Fibroblast of upper back skin (primary cell): ENCODE measurements at places on chromosomes 2 and 18.

DNA sequence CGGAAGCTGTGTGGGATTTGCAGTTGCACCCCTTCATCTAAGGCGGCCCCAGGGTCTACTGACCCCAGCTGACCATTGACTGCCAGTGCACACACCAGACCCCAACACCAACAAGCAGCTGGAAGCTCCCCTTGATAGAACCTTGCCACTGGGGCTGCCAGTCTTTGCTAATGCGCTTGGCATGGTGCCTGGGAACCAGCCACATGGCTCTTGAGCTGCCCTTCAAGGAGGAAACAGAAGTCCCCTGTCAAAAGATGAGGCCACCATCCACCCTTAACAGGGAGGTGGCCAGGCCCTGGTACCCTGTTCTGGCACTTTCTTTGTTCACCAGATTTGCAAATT lies 8.6 kb downstream of the ALPI start:
- no peak for DNase-seq

DNA sequence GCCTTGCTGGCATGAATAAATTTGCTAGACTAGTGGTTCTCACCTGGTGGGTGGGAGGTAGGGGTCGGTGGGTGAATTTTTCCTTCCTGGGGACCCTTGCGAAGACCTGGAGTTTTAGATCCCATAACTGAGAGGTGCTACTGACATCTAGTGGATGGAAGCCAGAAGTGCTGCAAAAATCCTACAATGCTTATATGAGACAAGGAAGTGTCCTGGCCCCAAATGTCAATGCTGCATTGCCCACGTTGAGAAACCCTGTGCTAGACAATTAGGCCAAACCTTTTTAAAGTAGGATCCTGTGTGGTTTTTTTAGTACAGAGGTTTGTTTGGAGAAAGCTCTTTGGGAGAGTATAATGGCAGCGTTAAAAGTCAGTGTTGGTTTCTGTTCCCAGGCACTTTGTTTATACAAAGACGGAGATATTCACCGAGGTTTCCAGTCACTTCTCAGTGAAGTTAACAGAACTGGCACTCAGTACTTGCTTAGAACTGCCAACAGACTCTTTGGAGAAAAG lies 9.6 kb downstream of the SERPINB8 start:
- peak; percentile 77 for DNase-seq

DNA sequence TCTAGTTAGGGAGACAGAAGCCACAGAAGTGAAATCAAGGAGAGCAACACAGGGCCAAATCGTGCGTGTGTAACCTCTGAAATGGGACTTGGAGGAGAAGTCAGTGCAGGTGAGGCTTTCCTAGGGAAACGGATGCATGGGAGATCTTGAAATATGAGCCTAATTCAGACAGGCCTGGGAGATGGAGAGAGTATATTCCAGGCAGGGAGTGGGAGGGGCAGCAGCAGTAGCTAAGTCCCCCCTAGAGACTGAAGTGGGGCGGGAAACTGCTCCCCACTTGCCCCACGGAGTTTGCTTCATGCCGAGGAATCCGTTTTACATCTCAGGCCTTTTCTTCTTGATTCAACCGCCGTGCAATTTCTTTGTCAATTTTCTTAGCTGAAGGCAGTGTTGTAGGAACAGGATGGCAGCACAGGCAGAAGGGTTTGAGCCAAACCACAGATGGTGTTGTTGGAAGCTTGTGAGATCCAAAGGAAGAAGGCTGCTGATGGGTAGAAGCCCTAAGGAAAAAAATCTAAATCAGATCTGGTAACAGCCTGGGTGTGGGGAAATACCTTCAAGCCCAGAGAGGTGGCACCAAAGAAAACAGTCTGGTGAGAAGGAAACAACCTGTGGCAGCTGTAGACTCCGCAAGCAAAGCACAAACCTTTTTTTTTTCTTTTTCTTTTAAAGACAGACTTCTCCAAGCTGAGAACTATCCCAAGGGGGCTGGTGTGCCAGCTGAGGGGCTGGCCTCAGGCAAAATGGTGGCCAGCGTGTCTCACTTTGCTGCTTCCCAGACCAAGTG lies 40.2 kb downstream of the EPAS1 start:
- no peak for DNase-seq

DNA sequence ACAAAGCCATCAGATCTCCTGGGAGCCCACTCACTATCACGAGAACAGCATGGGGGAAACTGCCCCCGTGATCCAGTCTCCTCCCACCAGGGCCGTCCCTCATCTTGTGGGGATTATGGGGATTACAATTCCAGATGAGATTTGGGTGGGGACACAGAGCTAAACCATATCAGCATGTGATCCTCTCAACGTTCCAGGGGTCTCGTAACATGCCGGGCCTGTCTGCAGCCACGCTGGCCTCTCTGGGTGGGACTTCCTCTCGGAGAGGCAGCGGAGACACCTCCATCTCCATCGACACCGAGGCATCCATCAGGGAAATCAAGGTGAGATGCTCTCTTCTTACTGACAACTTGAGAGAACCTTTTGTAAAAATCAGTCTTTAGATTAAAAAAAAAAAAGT lies 49.6 kb upstream of the RBM44 start:
- DNase-seq: no peak
